ENCODE measurements at places on chromosomes 5 and 9.

DNA sequence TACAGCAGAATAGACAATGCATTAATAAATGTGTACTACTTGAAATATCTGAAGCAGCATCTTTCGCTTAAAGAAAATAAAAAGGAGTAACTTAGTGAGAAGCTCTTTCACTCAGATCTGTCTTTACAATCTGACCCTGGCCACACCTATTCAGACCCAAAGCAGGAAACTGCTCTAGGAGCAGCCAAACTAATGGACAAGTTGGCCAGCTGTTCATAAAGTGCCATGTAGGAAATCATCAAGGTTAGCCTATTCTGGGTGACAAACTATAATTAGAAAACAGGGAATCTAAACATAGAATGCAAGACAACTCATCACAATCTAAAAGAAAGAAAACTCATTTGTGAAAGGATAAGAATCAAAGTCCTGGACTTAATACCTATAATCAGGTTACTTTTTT is 101.3 kb downstream of the AGTPBP1 start:
- no peaks in the 10 kb centered on the region for H3K27me3 ChIP-seq
- DNase-seq = no peak
- peaks cover 8% of the 10 kb centered on the region for H3K4me1 ChIP-seq

DNA sequence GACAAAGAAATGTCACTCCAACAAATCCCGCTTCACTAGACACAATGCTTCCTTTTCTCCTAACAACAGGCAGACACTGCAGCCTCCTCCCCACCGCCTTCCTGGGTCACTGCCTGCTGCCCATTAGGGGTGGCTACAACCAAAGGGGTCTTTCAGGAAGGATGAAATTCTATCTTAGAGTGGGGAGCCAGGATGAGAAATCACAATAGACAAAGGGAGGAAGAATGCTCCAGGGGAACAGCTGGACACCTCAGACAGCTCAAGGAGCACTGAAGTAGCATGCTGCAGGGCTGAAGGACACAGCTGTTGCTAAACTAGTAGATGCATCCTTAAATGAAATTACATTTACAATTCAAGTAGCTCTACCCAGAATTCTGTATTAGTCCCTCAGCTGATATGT is 54.2 kb downstream of the PRELID2 start:
- H3K36me3 ChIP-seq = no peaks in the 10 kb centered on the region
- no peak overlapping the region for H3K27ac ChIP-seq
- no peaks in the 10 kb centered on the region for H3K27me3 ChIP-seq
- no peak overlapping the region for H3K4me3 ChIP-seq

GRCh38 chr5:150114102-150114641 is 27.8 kb upstream of the CSF1R start:
- no peaks in the 10 kb centered on the region for H3K36me3 ChIP-seq
- no peak for DNase-seq

- no peak overlapping the region for H3K4me3 ChIP-seq
- DNase-seq = no peak
- no peak overlapping the region for H3K27ac ChIP-seq
- no peaks in the 10 kb centered on the region for H3K4me1 ChIP-seq
Measured at GRCh38 chr5:28903643-28904042, 1865.3 kb upstream of the CDH9 start.

DNA sequence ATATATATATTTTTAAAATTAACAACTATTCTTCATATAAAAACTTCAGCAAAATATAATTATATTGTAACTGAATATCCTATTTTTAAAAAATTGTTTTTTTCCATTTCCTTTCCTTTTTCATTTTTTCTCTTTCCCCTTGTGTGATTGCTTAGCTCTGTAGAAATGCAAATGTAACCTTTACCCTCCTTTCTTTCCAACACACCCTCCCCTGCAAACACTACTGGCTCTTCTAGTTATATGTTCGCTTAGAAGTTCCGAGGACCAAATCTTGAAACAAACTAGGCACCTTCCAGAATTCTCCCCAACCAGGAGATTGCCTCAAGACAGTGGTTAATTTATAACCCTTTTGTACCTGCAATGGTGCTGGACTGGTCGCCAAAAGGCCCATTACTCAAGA is 1980.0 kb upstream of the CDH6 start:
- no peaks in the 10 kb centered on the region for H3K36me3 ChIP-seq
- no peaks in the 10 kb centered on the region for H3K27me3 ChIP-seq
- no peak overlapping the region for H3K4me3 ChIP-seq
- no peak for DNase-seq

DNA sequence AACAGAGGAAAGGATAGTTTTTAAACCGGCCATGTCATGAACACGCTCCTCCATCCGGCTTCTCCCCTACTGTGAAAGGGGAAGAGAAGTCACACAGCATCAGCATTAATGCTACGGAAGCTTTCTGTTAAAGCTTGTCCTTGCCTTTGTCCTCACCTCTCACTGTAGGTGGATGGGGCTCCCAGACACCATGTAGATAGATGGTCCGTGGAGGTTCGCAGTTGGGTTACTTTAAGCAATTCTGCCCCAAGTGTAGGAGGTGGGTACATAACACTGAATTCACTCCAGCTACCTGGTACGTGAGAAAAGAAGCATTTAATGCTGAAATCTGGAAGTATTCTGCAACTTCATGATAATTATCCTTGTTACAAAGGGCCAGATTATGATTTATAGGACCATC is 165.8 kb downstream of the BAAT start:
- H3K4me1 ChIP-seq = no peaks in the 10 kb centered on the region
- no peak overlapping the region for H3K27ac ChIP-seq
- H3K36me3 ChIP-seq = no peaks in the 10 kb centered on the region
- H3K4me3 ChIP-seq = no peak overlapping the region

GRCh38 chr5:155631116-155631515 is 617.6 kb downstream of the KIF4B start:
- H3K27me3 ChIP-seq = peaks cover 7% of the 10 kb centered on the region
- DNase-seq = no peak
- no peak overlapping the region for H3K4me3 ChIP-seq
- H3K4me1 ChIP-seq = no peaks in the 10 kb centered on the region
- no peak overlapping the region for H3K27ac ChIP-seq

GRCh38 chr5:67081261-67081660 is 115.3 kb downstream of the CD180 start:
- no peak overlapping the region for H3K4me3 ChIP-seq
- H3K4me1 ChIP-seq = peaks cover 21% of the 10 kb centered on the region
